ENCODE measurements at places on chromosomes 7 and 10.

GRCh38 chr10:16792675-16793074 lies 24.5 kb downstream of the RSU1 start:
- peak; percentile 83 for DNase-seq

DNA sequence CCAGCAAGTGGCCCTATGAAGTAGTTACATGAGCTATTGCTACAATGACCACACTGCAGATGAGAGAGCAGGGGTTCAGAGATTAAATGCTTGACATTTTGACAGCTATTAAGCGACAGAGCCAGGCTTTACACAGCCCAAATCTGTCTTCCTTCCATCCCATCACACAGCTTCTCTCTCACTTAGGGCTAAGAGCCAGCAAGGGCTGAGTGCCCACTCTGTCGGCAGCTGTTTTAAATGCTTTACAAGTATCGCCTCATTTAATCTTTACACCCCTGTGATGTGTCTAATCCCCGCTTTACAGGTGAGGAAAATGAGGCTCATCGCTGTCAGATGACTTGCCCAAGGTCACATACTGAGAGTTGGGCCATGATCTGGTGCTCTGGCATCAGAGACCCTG lies 15.2 kb upstream of the OPALIN start:
- DNase-seq, result no peak

GRCh38 chr7:105935250-105935649 lies 27.8 kb upstream of the CDHR3 start:
- DNase-seq, result no peak

- peak; percentile 91 for DNase-seq
Observed at GRCh38 chr10:62618576-62619412, 185.7 kb upstream of the ADO start.

GRCh38 chr10:5476918-5477525 lies 22.3 kb downstream of the CALML5 start:
- DNase-seq, result no peak

DNA sequence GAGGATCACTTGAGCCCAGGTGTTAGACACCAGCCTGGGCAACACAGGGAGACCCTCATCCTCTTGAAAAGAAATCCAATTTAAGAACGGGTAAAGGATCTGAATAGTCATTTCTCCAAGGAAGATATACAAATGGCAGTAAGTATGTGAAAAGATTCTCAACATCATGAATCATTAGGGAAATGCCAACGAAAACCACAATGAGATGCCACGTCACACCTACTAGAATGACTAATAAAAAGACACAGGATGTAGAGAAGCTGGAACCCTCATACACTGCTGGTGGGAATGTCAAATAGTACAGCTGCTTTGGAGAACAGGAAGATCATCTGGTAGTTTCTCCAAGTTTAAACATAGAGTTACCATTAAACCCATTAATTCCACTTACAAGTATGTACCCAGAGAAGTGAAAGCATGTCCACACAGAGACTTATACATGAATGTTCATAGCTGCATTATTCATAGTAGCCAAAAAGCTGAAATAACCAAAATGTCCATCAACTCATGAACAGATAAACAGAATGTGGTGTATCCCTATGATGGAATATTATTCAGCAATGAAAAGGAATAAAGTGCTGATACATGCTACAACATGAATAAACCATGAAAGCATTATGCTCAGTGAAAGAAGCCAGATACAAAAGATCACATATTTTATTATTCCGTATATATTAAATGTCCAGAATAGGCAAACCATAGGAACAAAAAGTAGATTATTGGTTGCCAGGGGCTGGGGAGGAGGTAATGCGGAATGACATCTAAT lies 13.1 kb upstream of the ZMIZ2 start:
- DNase-seq, result peak; percentile 98

GRCh38 chr10:96619120-96619519 lies 32.3 kb upstream of the TM9SF3 start:
- no peak for DNase-seq

- DNase-seq, result no peak
Observed at GRCh38 chr10:49158404-49158803, 24.6 kb upstream of the FAM170B start.

GRCh38 chr7:105675934-105676371 lies 94.7 kb upstream of the EFCAB10 start:
- no peak for DNase-seq

- no peak for DNase-seq
Observed at GRCh38 chr7:3494947-3495346, 193.9 kb downstream of the SDK1 start.

DNA sequence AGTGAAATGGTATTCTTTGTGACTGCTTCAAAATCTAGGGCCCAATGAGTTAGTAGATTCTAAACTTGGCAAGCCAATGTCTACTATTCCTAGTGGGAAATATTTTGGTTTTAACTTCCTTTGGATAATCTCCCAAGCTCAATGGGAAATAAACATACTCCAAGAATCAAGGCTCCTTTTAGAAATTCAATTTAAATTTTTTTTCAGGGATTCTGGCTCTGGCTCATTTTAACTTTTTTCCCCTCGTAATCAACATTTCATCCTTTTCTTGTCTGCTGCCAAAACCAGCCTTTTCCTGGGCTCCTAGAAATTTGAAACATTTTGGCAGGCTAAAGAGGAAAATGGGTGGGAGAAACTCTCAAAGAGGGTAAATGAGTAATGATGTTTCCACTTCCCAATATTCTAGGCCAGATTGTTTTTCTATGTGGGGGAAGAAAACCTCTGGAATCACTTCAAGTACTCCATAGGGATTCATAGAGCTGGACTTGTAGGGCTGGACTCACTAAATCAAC lies 85.6 kb upstream of the AGR3 start:
- DNase-seq, result peak; percentile 85

GRCh38 chr7:18808026-18808425 lies 309.4 kb downstream of the TWIST1 start:
- DNase-seq, result no peak

DNA sequence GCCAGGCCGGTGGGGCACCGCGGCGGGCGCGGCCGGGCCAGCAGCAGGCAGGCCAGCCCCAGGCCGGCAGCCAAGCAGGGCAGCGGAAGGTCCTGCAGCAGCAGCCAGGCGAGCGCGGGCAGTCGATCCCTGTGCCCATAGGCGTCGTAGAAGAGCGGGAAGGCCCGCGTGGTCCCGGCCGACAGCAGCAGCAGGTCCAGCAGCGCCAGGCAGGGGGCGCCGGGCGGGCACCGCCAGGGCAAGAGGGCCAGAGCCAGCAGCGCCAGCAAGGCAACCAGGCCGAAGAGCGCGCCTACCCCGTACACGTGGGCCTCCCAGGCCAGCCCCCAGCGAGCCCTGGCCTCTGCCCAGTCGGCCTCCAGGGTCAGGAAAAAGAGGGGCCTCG lies 8.4 kb upstream of the RBM28 start:
- no peak for DNase-seq

GRCh38 chr10:17617031-17617911 lies at the start of gene HACD1:
HACD1 (minus strand) TSS chr10:17617374; CDS start chr10:17617339, 35 bp downstream.
- DNase-seq, result peak; percentile 64

DNA sequence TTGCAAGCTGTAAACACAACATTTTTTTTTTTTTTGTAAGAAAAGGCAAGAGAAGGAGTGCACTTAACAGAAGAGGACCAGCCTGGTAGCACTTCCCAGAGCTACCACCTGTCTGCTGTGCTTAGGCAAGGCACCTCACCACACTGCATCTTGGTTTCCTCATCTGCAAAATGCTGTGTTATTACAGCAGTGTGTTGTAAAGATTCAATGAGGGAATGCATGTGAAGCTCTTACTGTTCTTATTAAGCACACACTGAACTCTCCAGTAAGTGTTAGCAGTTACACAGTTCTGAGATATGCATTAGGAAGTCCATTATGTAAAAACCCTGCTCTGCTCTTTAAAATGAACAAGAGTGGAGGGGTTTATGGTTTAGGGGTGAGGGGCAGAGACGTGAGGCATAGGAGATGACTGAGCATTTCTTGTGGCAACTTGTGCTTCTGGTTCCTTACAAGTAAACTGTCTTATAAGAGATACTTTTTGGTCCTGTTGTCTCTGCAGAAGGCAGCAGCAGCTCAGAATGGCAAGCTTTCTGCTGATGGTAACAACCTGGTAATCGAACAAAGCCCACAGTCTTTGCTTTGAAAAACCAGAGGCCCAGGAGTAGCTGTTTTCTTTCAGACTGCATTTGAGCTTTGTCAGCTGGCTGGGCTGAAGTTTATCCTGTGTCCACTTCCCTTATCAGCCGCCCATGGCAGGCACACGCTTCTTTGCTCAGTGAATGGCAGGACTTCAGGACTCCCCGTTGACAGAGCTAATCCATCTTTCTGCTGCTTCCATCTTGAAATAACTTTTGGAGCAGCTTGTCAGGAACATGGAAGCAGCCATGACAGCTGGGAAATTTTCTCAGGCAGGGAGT lies 98.8 kb upstream of the BMPER start:
- peak; percentile 29 for DNase-seq

DNA sequence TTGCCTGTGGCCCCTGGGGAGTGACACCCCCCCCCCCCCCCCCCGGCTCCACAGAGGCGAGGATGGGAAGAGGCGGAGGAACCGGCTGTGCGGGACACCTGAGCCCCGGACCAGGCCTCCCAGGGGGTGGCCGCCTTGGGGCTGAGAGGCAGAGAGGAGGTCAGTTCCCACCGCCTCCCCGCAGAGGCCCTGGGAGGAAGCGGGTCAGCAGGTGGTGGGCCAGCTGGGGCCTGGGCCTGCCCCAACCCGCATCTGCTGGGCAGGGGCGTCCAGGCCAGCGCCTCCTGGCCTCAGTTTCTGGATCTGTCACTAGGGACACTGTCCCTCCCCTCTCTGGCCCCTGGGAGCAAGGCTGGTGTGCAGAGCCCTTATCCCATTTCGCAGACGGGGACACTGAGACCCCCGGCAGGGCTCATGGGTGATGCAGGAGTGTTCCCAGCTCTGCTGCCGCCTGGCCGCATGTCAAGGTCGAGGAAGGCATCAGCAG lies 14.6 kb upstream of the LFNG start:
- DNase-seq, result no peak

- no peak for DNase-seq
Observed at GRCh38 chr10:93815304-93816096, 57.8 kb downstream of the LGI1 start.

- no peak for DNase-seq
Observed at GRCh38 chr10:57015595-57016318, 654.7 kb upstream of the ZWINT start.

GRCh38 chr10:9311702-9312499 lies 1257.4 kb downstream of the GATA3 start:
- DNase-seq, result no peak

DNA sequence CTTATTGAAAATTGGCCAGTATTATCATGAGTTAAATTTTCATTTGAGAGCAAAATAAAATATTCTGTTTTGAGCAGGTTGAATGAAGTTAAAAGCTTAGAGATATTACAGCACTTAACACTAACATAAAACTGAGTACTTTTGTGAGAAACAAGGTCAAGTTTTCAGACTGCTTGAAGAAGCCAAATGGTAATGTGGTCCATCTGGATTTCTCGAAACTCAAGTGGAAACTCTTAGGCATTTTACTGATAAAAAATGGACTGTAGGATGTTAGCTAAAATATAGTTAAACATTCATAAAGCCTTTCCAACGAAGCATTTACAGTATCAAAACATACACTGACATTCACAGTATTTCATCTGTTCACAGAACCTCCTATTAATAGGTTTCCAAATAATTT lies 528.1 kb upstream of the SEMA3D start:
- DNase-seq, result no peak

DNA sequence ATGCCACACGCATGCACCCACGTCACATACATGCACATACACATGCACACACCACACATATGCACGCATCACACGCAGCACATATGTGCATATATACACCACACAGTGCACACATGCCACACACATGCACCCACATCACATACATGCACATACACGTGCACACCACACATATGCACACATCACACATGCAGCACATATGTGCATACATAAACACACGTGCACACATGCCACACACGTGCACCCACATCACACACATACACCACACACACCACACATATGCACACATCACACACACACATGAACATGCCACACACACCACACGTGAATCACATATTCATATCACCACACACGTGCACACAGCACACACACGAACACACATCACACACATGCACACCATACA lies 338.8 kb downstream of the PTPRN2 start:
- no peak for DNase-seq

GRCh38 chr7:70487428-70487827 lies 644.5 kb upstream of the GALNT17 start:
- DNase-seq, result no peak

- DNase-seq, result no peak
Observed at GRCh38 chr10:114922003-114922402, 16.0 kb upstream of the TRUB1 start.

DNA sequence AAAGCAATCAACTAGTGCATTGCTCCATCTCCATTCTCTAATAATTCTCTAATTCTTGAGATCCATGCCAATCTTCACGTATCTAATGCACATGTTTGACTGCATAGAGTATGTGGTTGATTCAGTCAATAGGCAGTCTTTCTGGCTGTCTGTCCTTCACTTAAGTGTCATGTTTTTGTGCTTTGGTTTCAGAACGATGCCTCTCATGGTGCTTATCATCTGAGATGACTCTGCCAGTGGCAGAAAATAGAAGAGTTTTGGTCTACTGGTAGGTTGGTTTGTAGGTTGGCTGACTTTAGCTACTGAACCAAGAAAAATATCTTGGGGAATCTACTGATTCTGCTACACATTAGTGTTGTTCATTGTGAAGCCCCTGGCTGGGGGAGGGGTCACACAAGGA lies 364.2 kb downstream of the SFMBT2 start:
- no peak for DNase-seq

- DNase-seq, result no peak
Observed at GRCh38 chr7:95718577-95719410, 53.6 kb upstream of the DYNC1I1 start.

Measured in astrocyte (in vitro differentiated cells and primary cell).